ENCODE measurements at places on chromosomes 16 and 17.

GRCh38 chr17:1714427-1714979 lies 4.3 kb upstream of the TLCD2 start:
- peak; percentile 100 for DNase-seq

DNA sequence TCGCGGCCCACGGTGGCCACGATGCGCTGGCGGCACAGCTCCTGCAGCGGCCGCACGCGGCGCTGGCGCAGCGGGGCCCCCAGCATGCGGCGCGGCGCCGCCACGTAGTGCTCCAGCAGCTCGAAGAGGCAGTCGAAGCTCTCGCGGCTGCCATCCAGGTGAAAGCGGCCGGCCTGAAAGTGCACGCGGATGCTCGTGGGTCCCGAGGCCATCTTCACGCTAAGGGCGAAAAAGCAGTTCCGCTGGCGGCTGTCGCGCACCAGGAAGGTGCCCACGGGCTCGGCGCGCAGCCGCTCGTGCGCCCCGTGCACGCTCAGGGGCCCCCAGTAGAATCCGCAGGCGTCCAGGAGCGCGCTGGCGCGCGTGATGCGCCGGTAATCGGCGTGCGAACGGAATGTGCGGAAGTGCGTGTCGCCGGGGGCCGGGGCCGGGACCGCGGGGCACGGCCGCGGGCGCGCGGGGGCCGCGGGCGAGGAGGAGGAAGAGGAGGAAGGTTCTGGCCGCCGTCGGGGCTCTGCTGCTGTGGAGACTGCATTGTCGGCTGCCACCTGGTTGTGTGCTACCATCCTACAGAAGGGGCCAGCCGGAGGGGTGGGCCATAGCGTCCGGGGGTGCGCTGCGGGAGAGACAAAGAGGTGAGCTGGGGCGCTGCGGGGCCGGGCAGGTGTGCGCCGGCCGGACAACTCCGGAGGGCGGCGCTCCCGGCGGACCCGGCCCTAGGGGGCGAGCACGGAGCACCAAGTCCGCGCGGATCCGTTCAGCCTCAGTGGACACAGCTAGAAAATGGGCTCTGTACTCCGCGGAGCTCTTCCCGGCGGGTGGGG lies 879 bp downstream of the SOCS1 start:
- peak; percentile 72 for DNase-seq

GRCh38 chr17:43766413-43767052 lies 7.9 kb upstream of the SOST start:
- DNase-seq = peak; percentile 66

DNA sequence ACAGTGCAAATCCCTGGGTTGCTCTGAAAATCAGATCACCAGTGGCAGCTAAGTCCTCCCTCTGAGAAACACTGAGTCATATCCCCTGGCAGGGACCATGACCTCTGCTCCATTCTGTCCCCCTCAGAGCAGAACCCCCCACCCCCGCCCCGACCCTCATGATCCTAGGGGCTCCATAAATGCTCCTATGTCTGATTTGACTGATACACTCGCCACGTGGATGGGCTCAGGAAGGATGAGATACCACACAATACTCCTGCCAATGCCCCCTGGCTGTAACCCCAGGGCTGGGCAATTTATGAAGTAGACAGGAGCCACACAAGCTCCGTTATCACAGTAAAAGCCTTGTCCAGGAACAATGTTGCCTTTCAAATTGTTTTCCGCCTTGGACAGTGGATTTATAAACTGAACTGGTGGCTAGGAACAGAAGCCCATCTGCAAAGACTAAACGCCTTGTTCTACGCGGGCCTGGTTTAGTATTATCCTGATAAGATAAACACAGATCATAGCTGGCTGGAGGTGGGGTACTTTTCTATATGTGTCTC lies 394.8 kb downstream of the SLC39A11 start:
- no peak for DNase-seq

DNA sequence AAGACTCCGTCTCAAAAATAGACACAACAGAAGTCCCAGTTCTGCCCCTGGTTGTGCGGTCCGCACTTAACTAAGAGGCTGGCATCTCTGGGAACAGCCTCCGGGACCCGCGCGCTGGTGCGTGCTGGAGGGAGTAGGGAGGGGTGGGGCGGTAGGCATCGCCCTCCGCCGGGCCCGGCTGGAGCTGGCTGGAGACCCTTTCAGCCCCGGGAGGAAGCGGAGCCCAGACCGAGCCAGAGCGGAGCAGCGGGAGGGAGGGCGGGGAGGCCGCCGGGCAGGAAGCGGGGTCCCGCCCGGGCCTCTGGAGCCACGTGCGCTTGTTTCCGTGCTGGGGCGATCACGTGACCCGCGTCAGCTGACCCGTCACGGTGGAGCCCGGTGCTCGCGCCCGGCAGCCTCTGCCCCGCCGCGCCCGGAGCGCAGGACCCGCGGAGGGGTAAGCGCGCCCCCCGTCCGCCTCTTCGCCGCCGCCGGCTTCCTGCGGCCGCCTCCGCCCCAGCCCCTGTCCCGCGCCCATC lies at the start of gene WDR81:
WDR81 (plus strand) TSS at position 354 of the 518 bp plus-strand sequence. CDS start 256 bp downstream, outside the sequence.
- peak; percentile 94 for DNase-seq

- no peak for DNase-seq
Measured at GRCh38 chr17:67109111-67109510, 64.8 kb downstream of the CACNG1 start.

DNA sequence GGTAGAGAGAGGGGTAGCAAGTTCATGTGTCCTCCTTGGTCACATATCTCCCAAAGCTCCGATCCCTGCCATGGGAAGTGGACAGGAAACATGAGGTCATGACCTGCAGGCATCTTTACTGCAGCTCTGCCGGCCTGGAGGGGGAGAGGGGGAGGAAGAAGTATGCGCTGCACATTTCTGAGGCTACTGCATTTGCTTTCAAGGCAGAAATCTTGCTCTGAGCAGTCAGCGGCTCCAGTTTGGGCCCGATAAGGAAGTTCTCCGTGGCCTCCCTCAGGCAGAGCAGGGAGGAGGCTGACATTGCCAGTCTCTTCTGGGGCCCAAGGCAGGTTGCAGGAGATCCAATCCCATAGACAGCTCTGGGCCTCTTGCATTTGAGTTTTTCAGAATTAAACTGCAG lies 1.5 kb upstream of the NHERF1 start:
- DNase-seq = no peak

GRCh38 chr17:34672176-34672785 lies 92.9 kb downstream of the TMEM132E start:
- DNase-seq = no peak

GRCh38 chr16:65672960-65673359 lies 551.1 kb upstream of the CDH11 start:
- DNase-seq = no peak

- no peak for DNase-seq
Measured at GRCh38 chr17:39487946-39488345, 26.7 kb downstream of the CDK12 start.

GRCh38 chr16:87350681-87351319 lies 32.8 kb downstream of the FBXO31 start:
- no peak for DNase-seq

DNA sequence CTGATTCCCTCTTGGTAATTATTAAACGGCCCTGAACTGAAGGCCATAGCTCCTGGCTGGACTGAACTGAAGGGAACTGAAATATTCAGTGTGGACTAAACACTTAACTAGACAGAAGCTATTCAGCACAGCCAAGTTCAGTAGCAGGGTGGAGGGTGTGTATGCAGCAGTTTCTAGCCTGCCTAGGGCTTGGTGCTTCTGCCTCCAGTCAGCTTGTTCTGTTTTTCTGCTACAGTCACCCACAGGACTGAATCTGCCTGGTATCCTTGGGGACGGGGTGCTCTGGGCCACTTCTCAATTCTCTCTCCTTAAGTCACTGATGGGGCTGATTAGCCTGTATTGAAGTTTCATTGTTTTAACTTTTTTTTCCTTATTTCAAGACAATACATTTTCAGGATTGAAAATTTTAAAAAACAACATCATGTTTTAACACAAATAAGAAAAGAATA lies 77.1 kb downstream of the WWP2 start:
- DNase-seq = no peak

DNA sequence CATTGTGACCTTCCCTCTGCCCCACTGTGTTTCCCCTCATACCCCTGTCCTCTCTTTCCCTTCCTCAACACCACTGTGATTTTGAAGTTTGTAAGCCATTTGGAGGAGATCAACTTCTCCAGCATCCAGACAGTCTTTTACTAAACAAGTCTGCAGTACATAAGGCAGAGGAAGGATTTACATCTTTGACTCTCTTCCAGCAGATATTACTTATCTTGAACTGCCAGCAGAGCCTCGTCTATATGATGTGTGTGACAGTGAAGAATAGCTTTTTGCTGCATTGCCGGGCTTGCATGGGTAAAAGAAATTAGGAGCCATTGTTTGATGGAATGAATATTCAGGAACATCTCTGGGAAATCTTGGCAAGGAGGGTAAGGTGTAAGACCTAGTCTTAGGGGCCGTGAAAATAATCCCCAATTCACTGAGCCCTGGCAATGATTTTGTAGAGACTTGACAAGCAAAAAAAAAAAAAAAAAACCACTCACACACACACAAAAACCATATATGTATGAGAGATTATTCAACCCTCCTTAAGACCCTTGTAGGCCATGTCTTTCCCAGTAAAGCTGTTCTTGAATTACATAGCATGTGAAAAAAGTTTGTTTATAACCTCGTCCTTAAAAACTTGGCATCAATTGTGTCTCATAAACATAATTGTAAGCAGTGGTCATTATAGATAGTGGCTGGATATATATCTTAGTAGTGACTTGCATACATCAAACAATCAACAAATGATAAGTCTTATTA lies 903.9 kb downstream of the CDH11 start:
- no peak for DNase-seq

DNA sequence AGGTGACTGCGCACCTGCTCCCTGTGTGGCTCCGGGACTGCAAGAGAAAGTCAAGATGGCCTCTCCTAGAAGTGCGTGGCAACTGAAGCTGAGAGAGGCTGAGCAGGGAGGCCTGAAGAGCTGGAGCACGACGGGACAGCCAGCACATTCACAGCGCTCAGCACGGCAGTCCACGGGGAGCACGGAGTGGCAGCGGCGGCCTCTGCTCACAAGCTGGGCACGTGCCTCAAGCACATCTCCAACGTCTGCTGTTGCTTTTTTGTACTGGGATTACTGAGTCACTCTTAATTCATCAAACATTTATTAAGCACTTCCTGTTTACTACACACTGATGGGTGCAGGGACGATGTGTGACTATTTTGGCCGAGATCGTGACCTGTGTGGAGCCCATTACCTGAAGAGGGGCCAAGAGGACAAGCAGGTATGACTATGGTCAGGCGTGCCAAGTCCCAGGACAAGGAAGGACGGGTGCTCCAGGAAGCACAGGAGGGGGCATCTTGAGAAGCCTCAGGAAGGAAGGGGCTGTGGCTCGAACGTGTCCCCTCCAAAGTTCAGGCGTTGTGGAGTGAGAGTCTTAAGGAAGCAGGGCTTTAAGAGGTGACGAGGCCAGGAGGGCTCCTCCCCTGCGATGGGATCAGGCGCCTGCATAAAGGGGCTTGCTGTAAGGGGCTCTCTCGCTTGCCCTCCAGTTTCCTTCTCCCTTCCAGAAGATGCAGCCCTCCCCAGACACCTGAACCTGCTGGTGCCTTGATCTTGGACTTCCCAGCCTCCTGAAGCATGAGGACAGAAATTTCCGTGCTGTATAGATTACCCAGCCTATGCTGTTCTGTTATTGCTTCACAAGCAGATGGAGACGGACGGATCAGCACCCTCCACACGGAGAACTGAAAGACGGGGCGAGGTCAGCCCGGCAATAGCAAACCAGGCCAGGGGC lies 105.8 kb downstream of the ADCY9 start:
- DNase-seq = no peak

DNA sequence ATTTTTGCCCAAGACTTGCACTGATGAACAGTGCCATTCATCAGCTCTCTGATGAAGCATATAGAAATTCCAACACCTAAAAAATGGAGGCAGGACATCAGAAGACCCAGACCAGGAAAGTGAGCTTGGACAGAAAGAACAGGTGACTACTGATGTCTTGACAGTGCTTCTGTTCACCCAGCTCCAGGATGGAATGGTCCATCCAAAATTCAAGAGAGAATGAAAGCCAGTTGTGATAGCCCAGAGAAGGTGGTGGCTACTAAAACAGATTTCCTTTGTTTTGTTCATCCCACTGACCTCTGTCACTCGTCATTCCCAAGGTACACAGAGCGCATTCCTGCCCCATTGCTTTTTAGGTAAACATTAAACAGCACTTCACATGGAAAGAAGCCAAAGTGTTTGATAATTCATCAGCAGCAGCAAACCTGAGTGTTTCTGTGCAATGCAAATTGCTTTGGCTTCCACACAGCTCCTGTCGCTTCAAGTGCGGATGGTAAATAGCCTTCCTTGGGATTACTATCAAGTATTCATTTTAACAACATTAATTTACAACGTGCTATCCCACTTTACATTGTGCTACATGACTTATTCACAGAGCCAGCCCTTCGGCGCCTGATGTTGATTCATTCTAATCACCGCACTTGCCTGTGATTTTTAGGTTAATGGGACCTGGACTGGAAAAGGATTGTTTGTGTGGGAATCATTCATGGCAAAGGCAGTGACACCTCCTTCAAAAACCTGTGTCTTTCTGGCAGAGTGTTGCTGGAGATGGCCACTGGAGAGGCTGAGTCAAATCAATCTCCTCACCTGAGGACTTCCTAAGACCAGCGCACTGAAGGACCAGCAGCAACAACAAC lies 65.1 kb upstream of the TOX3 start:
- no peak for DNase-seq

DNA sequence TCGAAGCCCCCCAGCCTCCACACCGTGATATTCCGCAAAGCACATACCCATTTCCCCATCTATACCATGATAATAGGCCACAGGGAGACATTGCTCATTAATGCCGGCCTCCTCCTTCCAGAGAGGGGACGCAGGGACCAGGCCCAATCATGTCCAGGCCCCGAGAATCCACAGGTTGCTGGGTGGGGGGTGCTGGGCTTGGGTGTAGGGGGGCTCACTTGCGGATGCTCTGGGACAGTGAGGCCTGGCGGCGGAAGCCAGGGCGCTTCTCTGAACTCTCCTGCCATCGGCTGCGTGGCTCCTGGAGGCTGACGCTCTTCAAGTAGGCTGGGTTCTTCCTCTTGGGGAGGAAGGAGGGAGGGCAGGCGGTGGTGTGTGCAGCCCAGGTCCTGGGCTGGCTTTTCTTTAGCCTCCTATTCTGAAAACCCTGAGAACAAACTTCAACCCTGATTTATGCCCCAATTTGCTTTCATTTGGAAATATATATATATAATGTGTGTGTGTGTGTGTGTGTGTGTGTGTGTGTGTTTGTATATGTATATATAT lies 12.2 kb downstream of the AANAT start:
- DNase-seq = no peak

DNA sequence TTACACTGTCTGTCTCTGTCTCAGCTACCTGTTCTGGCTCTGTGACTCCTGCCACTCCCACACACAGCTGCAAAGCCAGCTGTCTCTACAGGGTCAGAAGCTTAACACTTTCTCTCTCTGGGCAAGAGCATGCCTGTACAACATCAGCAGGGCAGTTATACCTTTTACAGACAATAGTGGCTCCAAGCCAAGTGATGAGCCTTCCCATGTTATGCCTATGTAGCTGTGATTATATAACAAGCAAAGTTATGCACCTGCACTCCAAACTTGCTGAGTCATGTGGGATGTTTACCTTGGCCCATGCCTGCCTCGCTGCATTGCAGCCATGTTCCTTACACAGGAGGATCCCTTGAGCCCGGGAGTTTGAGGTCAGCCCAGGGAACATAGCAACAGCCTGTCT lies 31.8 kb upstream of the APPBP2 start:
- DNase-seq = no peak

Data from thyroid gland (tissue), 4 donors.